Esophagus squamous epithelium (tissue), 5 donors: ENCODE measurements at places on chromosomes 2 and 18.

- no peak for DNase-seq
Measured at GRCh38 chr2:125207431-125207830, 1182.3 kb downstream of the CNTNAP5 start.

- no peak for DNase-seq
Measured at GRCh38 chr18:77714716-77715115, 465.1 kb downstream of the GALR1 start.

DNA sequence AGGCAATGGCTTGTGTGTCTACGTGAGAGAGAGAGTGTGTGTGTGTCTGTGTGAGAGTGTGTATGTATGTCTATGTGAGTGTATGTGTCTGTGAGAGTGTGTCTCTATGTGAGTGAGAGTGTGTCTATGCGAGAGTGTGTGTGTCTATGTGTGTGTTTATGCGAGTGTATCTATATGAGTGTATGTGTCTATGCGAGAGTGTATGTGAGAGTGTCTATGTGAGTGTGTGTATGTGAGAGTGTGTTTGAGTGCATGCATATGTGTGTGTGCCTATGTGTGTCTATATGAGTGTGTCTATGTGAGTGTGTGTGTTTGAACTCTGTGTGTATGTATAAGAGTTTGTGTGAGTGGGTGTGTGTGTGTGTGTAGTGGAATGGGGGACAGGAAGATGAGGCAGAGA lies 9.8 kb upstream of the GNLY start:
- no peak for DNase-seq

- no peak for DNase-seq
Measured at GRCh38 chr2:207149249-207150213, 16.2 kb downstream of the KLF7 start.

DNA sequence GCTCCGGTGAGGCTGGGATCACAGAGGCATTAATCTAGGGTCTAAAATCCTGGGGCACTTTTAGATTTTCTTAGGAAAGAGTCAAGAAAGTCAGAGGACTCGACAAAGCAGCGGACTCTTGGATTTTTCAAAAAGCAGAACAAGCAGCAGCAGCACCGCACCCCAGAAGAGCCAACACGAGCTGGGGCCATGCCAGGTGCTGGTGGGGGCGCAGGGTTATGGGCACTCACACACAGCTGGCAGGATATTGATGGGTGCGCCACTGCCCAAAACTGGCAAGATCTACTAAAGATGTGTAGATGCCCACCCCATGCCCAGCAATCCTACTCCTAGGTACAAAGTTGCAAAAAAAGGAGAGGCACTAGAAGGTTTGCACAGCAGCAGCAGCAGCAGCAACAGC lies 33.9 kb upstream of the SEMA4C start:
- DNase-seq: no peak

DNA sequence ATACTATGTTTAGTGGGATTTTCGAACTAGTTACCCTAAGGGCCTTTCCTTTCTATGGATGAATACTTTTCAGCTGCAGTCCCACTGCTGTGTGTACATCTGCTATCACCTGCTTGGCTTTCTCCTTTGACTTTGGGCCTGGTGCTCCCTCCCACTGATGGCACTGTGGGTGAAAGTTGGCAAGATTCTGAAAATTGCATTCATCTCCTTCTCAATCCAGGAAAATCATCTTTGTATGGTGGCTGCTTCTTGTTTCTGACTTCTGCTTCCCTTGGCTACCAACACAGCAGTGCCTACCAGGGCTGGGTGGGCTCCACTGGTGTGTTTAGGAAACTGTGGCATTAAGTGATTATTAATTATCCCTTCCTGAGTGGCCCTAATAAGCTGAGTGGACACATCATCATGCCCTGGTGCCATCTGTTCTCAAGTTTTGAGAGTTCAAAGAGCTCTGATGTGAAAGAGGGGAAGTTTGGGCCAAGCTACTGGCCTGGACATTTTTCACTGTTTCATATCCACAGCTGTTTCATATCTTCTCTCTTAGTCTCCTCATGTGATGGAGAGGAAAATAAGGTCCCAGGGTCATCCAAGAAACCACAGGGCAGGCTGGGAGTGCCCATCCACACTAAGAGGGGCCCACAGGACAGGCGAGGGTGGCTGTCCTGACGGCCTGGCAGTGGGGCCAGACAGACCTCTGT lies 16.7 kb downstream of the HK2 start:
- DNase-seq: no peak

DNA sequence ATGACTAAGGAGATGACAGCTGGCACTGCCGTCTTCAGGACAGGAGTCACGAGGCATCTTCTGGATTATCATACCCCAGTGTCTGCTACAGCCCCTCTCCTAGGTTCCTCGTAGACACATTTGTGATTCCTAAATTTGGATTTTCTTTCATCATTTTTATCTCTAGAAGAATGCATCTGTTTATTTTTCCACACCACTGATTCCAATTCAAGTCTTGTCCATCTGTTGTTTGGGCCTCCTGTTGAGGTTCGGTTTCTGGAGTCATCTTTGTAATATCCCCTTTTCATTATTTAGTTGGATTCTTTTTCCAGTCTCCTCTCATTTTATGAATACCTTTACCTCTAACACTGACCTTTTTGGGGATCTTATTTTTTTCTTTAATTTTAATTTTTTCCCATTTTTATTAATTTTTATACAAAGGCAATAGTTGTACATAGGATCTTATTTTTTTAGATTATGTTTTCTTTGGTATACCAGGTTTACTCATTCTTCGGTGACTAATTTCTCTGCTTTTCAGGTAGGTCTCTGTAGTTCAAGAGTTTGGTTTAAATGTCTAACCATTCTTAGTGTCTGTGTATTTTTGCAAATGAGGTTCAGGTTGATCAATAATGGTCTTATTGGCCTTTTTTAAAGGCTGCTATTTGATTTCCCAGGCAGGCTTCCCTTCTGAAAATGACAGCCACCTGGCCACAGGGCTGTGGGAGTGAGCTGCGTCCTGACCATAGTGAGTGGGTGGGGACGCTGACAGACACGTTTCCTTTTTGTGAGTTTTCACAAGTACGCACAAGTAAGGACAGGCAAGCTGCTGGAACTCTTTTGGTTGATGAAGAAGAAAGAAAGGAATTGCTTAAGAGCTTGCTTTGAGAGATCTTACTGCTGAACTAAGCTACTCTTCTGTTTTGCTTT lies 34.5 kb downstream of the FARP2 start:
- no peak for DNase-seq

- no peak for DNase-seq
Measured at GRCh38 chr2:112884869-112885505, 26.0 kb upstream of the IL37 start.

DNA sequence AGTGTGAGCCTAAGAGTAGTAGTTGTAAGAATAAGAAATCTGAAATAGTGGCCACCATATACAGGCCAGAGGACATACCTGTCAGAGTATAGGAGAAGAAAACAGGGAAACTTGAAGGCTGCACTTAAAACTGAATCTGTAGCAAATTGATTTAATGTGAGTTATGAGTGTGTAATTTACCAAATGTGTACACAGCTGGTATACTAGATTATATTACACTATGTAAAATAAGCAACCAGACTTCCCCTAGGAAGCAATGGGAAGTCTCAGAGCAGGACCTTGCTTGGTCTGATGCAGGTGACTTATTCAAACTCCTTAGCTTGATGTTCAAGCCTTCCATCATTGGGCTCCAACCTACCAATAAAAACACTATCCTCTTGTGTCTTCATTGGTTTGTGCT lies 17.3 kb upstream of the EPC2 start:
- no peak for DNase-seq

DNA sequence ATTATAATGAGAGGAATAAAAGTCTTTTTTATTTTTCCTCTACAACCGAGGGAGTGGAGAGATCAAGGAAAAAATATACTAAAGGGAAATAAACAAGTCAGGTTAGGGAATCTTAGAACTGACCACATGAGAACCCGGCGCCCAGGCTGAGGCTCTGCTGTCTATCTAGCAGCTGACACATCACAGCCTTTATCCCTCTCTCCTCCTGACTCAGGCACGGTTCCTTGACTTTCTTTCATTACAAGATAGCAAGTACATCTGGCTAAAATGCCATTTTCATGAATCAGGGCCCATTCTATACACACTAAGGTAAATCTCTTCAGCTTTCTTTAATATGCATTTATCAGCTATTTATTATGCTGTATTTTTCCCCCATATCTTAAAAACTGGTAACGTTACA lies 296.0 kb downstream of the TMX3 start:
- DNase-seq: no peak

- DNase-seq: no peak
Measured at GRCh38 chr2:183359867-183360266, 235.6 kb downstream of the NUP35 start.

DNA sequence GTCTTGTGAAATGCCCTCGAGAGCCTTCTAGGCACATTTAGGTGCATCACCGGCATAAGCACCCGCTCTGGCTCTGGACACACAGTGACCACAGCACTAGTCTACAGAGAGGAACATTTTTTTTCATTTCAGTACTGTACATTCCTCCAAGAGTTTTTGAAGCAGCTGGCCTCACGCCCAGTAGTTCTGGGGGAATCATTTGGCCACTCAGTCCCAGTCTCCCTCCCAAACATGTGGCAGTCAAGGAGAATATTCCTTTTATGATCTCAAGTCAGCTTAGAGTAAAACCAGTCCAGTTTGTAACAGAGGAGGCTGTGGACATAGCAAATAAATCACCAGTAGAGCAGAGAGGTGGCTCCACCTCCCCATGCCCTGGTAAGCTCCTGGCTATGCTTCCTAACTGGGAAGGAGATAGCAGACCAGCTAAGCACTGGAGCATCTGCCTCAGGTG lies 48.1 kb downstream of the KCNE4 start:
- no peak for DNase-seq

DNA sequence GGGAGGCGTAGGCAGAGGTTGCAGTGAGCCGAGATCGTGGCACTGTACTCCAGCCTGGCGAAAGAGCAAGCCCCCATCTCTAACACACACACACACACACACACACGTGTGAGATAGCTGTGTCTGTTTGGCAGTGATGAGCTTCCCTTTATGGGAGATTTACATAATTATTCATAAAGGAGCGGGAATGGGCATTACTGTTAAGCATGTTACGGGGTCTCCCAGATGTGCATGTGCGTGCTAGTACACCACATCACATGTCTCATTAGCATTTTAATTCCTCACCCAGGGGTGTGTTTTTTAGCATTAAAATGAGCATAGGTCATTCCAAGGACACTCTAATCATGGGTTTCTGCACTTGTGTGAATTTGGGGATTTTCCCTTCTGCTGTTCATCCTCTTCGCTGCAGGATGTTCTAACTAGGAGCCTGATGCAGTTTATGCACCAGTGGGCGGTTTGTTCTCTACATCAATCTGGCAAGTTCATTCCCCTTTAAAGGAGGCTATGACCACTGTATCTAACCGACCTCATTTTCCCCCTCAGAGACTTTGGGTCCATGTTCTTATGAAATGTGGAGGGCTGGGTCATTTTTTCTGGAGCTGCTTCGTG lies 1.0 kb upstream of the FAM178B start:
- DNase-seq: no peak

DNA sequence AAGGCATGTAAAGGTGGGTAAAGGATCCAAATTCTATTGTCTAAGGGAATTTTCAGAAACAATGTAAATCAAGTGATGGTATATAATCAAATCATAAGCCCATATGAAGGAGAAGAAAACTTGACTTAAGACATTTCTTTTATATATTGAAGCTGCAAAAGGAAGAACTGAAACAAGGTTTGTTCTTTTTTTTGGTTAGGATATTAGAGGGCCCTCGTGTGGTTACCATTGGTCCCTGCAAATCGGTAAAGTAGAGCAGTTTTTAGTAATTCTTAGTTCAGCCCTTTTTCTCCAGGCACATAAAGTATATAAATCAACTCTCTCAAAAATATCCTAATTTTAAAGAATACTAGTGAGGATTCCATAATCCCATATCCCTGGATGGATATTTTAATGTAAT lies 105.6 kb upstream of the STK17B start:
- DNase-seq: no peak

DNA sequence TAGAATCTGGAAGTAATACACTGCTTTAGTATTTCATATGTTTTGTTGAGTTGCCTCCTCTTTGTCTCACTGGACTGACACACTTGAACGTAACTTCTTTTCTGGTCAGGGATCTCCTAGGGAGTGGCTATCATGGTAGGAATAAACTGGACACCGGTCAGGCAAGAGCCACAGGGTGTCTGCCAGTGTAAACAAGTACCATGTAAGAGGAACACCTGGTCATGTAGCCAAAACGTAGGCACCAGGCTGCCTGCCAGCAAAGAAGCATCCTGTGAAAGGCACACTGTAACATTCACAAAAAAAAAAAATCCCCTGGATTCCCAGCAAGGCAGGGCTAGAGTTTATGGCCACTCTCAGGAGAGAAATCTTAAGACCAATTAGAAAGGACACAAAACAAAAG lies 372.8 kb upstream of the RND3 start:
- DNase-seq: no peak

DNA sequence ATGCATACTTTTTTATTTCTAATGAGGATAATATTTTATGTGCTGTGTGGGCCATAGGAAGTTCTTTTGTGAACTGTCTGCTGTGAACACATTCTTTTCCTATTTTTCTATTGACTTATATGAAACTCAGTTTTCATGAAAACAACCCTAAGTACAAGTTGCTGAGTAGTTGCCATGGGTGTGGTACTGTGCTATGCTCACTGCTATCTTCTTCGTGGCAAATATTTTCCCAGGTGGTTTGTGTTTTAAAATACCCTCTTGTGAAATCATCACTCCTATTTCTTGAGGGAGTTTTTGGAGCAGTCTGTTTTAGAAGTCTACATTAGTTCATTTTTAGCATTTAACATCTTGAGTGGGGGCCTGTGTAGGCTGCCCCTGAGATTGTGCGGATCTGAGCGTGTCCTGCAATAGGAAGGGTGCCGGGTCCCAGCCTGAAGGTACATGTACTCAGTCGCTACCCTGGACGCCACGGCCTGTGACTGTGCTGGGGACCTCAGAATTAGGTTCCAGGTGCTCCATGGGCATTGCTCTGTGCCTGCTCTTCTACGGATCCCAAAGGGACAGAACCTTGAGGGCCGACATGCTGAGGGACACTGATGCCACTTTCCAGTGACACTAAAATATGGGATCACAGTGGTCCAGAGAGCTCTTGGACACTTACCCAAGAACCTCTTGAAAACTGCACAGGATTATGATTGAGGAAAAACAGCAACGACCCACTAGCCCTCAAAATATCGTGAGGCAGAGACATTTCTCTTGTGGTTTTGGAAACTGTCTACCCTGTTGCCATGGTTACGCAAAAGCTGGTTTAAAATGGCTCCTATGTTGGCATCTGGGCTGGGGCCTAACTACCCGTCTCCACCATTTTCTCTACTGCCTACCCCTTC lies 480.4 kb downstream of the TGIF1 start:
- no peak for DNase-seq

GRCh38 chr18:55465313-55465712 lies 122.7 kb downstream of the TCF4 start:
- DNase-seq: no peak

- no peak for DNase-seq
Measured at GRCh38 chr2:1676091-1676912, 68.0 kb downstream of the PXDN start.

DNA sequence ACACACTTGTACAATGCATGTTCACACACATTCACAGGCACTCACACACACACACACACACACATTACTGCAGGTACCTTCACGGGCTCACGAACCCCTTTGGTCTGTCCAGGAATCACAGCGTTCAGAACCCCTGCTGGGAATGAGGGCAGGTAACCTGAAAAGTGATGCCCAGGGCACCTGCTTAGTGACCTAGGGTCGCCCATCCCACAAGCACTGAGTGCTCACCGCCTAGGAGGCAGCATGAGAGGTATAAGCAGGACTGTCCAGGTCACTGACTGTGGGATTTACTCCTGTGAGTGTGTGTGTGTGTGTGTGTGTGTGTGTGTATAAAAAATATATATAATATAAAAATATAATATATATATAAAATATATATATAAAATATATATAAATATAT lies 150.9 kb downstream of the GALR1 start:
- no peak for DNase-seq
